ENCODE measurements at places on chromosomes 13 and 19. TPM values are rescaled to one million over a fixed set of nuclear protein-coding genes. Genes with fewer than 3 reads are reported as not detected.

DNA sequence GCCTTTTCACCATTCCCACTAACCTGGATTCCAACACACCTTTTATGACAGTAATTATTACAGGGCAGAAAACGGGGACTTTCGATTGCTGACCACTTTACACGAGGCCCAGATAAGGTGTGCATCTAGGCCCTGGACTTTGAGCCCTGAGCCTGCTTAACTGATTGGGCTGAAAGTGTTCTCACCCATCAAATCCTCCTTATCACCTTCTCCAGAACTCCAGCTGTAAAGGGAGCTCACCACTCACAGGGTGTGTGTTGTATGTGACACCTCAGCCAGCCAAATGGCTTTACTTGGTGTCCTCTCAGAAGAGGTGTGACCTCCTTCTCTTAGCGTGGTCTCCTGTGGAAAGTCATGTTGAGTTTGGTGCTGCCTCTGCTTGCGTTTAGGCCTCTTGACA is 36.5 kb downstream of the SIPA1L3 start:
- peaks cover 2% of the 10 kb centered on the region for H3K4me1 ChIP-seq
- peaks cover 2% of the 10 kb centered on the region for H3K36me3 ChIP-seq
- no peak for DNase-seq
- H3K27ac ChIP-seq = no peak overlapping the region

- DNase-seq = peak; percentile 92
- H3K27ac ChIP-seq = peak within 1 kb of the TSS; percentile 88
- peaks cover 23% of the 10 kb centered on the region for H3K4me1 ChIP-seq
- H3K4me3 ChIP-seq = peak within 1 kb of the TSS; percentile 71
- H3K27me3 ChIP-seq = no peaks in the 10 kb centered on the region
- peaks cover 14% of the 10 kb centered on the region for H3K36me3 ChIP-seq
Observed at GRCh38 chr19:4304538-4305256, at the start of gene FSD1. TSS of gene FSD1 (plus strand) at chr19:4304598. CDS start at chr19:4304747, 149 bp downstream.

POGLUT2 gene
- 8.8 TPM for total RNA-seq

- DNase-seq = no peak
- H3K27ac ChIP-seq = no peak overlapping the region
- H3K27me3 ChIP-seq = no peaks in the 10 kb centered on the region
- H3K36me3 ChIP-seq = peaks cover 2% of the 10 kb centered on the region
Observed at GRCh38 chr19:3570606-3571011, 2.1 kb upstream of the HMG20B start.

SIGLEC5 gene
- total RNA-seq = not detected

DNA sequence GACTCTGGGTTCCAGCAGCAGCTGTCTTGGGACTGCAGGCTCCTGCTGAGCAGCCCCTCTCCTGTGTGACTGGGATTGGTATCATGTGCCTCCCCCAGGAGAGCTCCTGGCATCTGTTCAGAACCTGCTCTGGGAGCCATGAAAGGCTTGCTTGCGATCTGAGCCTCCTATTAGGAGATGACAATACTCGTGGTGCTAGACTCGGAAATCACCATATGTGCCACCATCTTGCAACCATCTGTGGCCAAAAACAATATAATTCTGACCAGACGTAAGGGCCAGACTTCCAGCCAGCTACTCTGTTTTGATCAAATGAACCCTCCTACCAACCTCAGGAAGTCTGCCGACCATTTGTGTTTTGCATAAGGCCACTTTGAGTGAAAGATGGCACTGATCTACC is 484.7 kb downstream of the IRS2 start:
- DNase-seq = no peak
- H3K36me3 ChIP-seq = no peaks in the 10 kb centered on the region
- H3K27ac ChIP-seq = no peak overlapping the region
- no peak overlapping the region for H3K4me3 ChIP-seq
- peaks cover 6% of the 10 kb centered on the region for H3K27me3 ChIP-seq

DNA sequence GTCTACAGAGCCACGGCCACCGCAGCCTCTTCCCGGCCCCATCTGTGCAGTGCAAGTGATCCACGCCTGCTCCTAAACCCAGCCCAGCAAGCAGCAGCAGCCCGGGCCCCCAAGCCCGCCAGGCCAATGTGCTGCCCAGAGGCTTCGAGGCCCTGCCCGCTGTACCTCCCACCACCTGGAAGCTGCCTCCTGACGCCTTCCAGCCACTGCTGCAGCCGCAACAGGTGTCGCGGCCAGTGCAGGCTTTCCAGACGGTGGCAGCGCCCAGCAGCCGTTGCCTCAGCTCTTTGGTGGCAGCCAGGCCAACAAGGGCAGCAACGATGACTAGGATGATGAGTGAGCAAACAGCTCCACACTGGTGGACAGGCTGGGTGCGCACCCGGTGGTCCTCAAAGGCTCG is 50.2 kb upstream of the TPM4 start:
- no peaks in the 10 kb centered on the region for H3K4me1 ChIP-seq
- H3K36me3 ChIP-seq = no peaks in the 10 kb centered on the region
- no peaks in the 10 kb centered on the region for H3K27me3 ChIP-seq
- no peak overlapping the region for H3K27ac ChIP-seq
- no peak overlapping the region for H3K4me3 ChIP-seq
- DNase-seq = no peak

PGLYRP2 gene
- total RNA-seq = 0.40 TPM

DNA sequence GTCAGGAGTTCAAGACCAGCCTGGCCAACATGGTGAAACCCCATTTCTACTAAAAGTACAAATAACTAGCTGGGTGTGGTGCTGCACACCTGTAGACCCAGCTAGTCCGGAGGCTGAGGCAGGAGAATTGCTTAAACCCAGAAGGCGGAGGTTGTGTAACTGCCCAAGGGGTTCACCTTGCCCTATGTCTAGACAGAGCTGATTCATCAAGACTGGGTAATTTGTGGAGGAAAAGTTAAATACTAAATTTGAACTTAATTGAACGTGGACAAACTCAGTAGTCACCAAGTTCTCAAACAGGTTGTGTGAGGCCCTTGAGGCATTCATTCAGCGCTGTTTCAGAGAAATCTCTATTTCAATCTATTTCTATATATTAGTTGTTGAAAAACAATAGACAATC is 13.7 kb upstream of the ZNF486 start:
- DNase-seq = no peak
- H3K4me3 ChIP-seq = no peak overlapping the region
- no peaks in the 10 kb centered on the region for H3K4me1 ChIP-seq
- H3K27ac ChIP-seq = no peak overlapping the region
- no peaks in the 10 kb centered on the region for H3K27me3 ChIP-seq

DNA sequence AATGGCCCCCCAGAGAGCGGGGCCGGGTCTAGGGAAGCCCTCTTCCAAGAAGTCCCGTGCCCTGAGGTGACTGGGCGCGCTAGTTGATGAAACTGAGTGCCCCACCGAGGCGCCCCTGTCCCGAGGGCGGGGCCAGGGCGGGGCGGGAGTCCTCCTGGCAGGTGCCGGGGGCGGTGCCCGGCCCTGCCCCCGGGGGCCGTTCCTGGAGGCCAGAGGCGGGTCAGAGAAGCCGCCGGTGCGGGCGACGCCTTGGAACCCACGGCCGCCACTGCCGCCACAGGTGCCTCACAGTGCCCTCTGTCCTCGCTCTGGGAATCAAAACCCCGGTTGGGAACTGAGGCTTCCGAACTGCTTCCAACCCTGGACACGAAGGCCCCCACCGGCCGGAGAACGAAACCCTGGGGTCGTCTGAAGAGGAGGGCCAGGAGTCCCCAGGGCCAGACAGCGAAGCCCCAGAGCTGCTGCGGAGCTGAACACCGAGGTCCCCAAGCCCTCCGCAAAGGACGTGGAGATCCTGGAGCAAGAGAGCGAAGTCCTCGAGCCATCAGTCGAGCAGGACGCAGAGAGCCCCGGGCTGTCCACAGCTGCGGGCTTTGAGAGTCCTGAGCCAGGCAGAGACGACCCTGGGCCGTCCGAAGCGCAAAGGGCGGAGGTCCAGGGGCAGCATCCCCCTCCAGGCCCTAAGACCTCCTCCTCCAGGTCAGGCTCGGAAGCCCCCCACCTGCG is at the start of gene MISP3:
TSS of gene MISP3 (plus strand) at position 252 of the 726 bp plus-strand sequence. CDS start 524 bp downstream, outside the sequence.
- peak within 1 kb of the TSS; percentile 81 for H3K27ac ChIP-seq
- H3K4me3 ChIP-seq = peak within 1 kb of the TSS; percentile 96
- peak; percentile 70 for DNase-seq
- peaks cover 14% of the 10 kb centered on the region for H3K4me1 ChIP-seq
- peaks cover 6% of the 10 kb centered on the region for H3K27me3 ChIP-seq
- H3K36me3 ChIP-seq = no peaks in the 10 kb centered on the region

GZMM gene
- 81.5 TPM for total RNA-seq

DNA sequence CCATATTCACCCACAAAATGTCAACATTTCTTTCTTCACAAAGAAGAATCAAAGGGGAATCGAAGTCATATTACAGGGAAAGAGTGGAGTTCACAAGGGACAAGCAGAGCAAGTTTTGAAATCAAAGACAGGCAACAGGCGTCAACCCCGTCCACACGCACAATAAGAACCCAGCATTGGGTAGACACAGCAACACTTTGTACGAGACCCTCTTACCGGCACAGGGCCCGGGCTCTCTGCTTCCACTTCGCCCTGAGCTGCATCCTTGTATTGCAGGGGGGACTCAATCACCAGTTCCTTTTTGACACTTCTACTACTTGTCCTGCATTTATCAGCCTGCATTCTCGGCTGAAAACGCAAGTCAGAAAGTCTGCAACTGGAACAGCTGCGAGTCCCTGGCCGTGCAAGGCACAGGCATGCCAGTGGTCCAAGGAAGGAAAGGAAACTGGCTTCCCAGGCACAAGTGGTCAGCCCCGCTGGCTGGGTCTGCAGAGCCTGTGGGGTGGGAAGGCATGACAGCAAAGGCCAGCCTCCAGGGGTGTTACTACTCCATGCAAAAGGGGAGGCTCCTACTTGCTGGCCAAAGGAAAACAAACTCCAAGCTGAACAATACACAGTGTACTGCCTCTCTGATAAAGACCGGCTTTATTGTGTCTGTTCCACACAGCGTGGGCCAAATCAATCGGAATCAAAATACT is at the start of gene DOCK9:
TSS of gene DOCK9 (minus strand) at position 497 of the 698 bp plus-strand sequence. CDS start at position 342, 155 bp downstream.
- H3K27ac ChIP-seq = no peak within 1 kb of the TSS
- H3K36me3 ChIP-seq = peaks cover 7% of the 10 kb centered on the region
- no peaks in the 10 kb centered on the region for H3K27me3 ChIP-seq
- DNase-seq = no peak
- H3K4me3 ChIP-seq = no peak within 1 kb of the TSS
